ENCODE measurements at places on chromosomes 5 and 9.

DNA sequence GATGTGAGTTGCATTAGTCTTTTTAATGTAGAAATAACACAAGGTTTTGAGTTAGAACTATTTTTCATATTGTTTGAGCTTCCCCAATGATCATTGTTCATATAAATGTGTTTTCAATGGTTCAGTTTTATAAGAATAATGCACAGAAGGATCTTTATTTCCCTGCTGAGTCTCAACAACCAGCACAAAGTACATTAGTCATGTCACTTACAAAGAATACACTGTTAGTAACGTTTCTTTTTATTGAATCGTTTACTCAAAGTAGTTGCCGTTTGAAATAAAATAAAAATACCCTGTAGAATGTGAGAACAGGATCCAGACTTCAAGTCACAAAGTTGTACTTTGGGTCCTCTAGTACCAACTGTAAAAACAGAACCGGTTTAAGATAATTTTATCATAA, 41.5 kb downstream of the ERCC8 start:
- DNase-seq, result no peak

- no peak for DNase-seq
Observed at GRCh38 chr5:102955488-102955887, 164.4 kb downstream of the GIN1 start.

GRCh38 chr9:98057138-98057799, 737 bp downstream of the NANS start:
- DNase-seq, result no peak

- no peak for DNase-seq
Observed at GRCh38 chr5:163193886-163194285, 243.5 kb upstream of the CCNG1 start.

- no peak for DNase-seq
Observed at GRCh38 chr9:18023332-18023731, 444.5 kb downstream of the SH3GL2 start.

- no peak for DNase-seq
Observed at GRCh38 chr5:51829230-51829629, 446.0 kb downstream of the ISL1 start.

- no peak for DNase-seq
Observed at GRCh38 chr5:67506241-67506640, 309.6 kb upstream of the CD180 start.

- DNase-seq, result no peak
Observed at GRCh38 chr5:66722686-66723085, 126.5 kb downstream of the MAST4 start.

- DNase-seq, result no peak
Observed at GRCh38 chr9:98256756-98257155, 1.3 kb upstream of the TBC1D2 start.

DNA sequence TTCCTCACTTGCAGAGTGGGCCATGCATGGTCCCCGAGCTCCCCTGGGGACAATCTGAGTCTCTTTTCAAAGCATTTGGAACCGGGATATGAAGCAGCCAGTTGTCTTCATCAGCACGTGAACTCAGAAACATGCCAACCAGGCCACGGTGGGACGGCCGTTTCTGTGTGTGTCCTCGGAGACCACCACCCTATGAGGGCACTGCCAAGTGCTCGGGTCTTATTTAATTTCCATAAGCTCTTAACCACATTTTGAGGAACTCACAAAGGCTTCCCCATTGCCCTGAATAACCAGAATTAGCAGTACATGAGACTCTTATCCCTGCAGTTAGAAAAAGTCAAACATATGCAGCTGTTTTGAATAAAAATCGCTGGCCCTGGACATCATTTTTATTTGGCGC, 60.1 kb downstream of the OTULIN start:
- DNase-seq, result no peak

DNA sequence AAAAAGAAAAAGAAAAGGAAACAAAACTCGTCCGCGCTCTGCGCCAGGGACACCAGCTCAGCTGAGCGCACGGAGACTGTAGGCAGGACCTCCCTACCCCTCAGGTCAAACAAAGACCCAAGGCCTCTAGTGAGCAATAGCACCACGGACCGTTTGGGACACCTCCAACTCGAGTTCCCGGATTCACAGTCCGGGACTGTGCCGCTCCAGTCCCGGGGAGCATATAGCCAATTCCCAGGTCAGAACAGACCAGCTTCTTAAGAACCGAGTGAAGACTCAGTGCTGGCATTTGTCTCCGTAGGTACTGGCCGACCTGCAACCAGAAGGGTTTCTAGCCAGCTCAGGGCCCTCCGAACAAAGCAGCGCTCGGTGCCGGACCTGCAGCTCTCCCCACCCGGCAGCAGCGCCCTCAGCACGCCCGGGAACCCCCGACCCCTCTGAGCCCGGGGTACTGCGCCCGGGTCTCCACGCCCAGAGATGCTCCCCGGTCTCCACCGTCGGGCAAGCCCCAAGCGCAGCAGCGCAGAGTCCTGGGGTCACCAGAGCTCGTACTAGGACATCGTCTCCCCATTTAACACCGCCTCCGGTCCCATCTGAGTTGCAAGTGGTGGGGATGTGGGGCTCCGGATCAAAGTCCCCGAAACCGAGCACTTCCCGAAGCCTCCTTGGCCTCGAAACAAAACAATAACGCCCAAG, 591 bp downstream of the ABCA1 start:
- DNase-seq, result no peak

- no peak for DNase-seq
Observed at GRCh38 chr5:148465381-148466235, 81.8 kb downstream of the FBXO38 start.

DNA sequence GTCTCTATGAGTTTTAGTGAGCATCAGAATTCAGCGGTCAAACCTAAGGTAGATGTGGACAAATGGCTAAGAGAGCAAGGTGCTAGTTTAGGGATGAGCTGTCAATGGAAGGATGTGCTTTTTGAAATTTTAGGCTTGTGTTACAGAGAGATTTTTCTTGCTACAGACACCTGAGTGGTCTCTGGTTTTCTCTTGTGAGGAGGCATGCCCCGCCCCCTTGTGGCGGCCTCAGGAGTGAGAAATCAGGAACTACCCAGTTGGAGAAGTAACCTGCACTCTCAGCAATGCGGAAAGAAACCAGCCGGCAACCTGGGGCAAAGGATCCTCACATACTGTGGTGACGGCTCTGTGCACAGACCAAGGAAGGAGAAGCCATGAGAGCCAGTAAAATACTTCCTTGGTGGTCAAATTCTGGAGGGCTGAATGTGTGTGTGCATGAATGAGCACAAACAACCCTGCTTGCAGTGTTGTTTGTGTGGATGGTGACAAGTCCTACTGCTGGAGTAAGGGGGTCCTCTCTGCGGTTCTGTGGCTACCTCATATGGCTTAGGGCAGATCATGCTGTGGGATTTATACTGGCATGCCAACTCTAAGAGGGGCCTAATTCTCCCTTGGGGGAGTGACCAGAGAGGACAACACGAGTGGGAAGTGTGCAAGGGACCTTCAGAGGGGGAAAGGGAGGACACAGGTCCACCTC, 16.7 kb upstream of the HSD17B4 start:
- no peak for DNase-seq

GRCh38 chr5:76402251-76402885, 717 bp upstream of the IQGAP2 start:
- no peak for DNase-seq

DNA sequence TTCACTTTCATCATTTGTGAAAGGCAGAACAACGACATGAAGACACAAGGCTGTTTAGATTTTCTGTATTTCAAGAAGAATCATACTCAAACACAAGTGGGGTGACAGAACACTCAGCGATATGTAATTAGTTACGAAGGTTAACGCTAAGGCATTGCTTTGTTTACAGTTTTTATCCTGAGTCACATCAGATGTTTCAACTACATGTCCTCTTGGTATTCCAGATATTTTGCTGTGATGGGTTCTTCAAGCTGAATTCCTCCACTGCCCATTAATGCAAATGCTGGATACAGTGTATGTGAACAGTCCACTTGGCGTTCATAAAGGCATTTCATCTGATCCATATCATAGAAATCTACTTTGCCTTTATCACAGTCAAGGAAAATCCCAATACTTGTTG, 43.4 kb downstream of the TRIM36 start:
- DNase-seq, result no peak
